ENCODE measurements at places on chromosomes 1 and 21.

- DNase-seq: no peak
These were observed 3.6 kb upstream of the BACH1 start for GRCh38 chr21:29295066-29295650.

- no peak for DNase-seq
These were observed 5.5 kb downstream of the MFSD2A start for GRCh38 chr1:39960431-39960958.

GRCh38 chr1:115650961-115651360, 9.2 kb downstream of the VANGL1 start:
- DNase-seq: no peak

- no peak for DNase-seq
These were observed 8.0 kb downstream of the TRNAU1AP start for GRCh38 chr1:28560886-28561285.

DNA sequence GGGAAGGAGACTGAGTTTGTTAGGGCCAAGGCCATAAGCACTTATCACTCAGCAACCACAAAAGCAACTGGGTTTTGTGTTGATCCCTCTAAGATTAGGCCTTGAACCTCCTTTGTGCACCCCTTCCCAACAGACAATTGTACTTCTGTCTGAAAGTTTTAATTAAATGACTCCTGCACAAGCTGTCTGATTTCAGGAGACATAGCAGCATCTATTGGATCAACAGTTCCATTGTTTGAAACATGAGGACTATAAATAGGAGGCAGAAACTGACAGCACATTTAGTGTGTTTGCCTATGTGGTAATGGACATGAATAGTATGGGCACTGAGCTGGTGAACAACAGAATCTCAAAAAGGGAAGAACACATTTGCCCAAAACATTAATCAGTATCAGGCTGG, 167.3 kb upstream of the KCNJ6 start:
- DNase-seq: no peak

DNA sequence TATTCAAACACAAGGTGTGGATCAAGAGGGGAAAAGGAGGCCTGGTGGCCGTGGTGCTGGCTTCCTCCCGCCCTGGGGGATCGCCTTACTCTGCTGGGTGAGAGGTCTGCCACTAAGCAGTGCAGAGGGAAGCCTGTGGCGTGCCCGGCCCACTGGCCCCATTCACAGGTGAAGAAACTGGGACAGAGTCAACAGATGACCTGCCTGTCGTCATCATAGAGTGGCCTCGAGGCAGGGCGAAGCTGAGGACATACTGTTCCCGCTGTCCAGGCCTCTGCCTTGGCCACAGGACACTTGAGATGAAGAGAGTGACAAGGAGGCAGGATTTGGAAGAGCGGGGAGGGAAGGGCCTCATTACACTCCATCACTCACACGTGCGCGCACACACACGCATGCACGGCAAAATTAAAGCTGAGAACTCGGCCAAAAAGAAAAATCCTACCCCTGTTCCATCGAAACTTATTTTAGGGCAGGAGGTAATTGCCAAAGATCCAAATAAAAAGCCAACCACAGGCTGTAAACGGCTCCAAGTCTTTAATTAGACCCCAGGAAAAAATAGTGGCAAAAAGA, 50.5 kb downstream of the CASZ1 start:
- DNase-seq: no peak

- DNase-seq: no peak
These were observed 208.5 kb upstream of the SNX7 start for GRCh38 chr1:98453066-98453465.

- no peak for DNase-seq
These were observed 7.4 kb downstream of the YTHDF2 start for GRCh38 chr1:28744184-28744583.

- no peak for DNase-seq
These were observed 17.8 kb upstream of the TDRD10 start for GRCh38 chr1:154483941-154484803.

DNA sequence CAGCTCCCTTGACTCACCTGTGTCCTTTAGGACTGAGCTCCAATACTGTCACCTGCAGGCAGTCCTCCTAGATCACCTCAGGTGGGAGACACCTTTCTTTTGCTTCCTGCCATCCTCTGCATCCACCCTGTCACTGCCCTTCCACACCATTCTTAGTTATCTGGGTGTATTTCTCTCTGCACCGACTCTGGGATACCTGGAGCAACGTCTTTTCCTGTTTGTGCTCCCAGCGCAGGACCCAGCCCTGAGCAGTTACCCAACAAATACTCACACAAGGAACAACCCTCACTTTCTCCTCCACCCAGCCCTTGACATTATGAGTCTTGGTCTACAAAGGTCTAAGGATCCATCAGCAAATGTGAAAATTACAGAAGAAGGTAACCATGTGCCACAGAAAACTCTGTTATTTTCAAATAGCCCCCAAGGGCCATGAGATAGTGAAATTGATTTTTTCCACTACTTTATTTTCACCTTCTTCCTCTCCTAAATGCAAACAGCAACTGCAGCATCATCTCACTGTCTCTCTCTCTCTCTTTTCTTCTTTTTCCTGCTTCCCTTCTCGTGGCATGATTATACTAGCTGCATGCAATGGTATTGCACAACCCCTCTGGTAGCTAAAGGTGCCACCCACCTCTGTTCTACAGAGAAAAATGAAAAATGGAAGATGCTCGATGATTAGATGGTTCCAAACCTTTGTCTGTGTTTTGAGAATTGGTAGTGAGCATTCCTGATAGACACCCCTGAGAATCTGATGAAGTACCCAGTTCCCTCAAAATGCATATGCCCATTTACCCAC, 89.0 kb downstream of the MIS18A start:
- no peak for DNase-seq

DNA sequence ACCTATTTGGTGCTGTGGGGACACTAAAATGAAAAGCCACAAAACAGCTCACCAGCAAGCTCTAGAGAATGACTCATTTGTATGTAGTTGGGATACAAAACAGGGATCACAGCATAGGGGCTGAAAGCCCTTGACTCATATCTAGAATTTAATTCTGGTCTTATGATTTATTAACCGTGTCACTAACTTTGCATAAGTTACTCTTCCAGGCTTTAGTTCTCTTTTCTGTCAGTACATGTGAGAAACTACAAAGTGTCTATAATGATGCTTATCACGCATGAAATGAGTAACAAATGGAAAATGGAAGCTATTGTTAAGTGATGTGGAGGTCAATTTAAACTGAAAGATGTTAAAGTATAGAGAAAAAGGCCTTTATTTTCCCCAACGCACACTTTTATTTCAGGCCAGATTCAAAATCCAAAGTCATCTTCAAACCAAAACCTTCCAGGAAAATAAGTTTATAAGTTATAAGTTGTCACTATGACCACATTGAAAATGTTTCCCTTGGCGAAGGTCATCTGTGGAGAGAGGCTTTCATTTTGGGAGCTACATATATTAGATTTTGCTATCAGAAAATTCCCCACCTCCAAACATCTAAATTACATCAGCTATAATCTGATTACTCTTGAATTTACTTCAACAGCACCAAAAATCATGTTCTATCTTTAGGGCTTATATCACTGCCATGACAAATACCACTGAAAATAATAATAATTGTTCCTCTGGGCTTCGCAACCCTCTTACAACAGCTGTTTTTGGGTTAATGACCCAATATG, 430.5 kb downstream of the MRPL39 start:
- no peak for DNase-seq

DNA sequence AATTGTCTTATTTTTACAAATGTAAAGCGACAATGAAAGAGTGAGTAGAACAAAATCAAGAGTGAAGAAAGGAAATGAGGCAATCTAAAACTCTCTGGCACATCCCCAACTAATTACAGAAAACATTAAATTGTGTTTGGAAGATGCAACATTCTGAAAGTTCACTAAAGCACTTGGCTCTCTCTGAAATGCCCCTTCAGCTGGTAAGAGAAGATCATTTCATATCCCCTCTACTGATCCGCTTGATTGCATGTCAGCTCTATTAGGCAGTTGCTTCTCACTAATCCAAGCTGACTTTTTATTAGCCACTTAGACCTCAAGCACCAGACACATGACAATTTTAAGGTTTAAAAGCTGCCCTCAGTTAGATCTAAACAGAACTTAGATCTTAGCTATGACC, 262.8 kb upstream of the PRMT6 start:
- no peak for DNase-seq

- no peak for DNase-seq
These were observed 38.9 kb upstream of the MAP10 start for GRCh38 chr1:232766241-232766890.

DNA sequence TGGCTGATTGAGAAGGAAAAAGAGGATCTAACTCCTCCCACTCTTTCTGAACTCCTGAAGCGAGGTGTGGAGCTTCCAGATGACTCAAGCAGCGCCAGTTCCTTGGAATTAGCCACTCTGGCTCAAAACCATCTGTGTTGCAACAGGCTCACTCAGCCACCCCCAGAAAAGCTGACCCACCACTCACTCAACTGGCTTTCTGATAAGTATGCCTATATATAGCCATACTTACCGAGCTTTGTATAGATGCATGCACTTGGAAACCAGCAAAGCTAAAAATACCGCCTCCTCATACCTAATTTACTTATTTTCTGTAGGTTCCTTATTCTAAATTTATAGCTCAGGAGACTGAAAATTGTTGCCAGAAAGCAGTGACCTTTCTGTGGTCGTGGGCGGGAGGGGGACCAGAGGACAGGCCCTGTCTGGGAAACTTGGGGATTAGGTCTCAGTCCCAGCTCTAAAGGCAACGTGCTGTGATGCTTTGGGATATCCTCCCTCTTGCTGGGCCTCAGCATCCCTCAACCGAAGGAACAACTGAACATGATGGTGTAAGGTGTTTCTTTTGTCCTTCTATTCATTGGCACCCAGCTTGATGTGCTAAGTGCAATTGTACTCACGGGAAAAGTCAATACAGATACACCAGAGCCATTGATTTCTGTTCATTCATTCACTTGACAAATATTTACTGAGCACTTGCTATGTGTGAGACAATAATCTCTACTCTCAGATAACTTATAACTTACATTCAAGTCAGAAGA, 65.7 kb downstream of the NENF start:
- DNase-seq: no peak

- DNase-seq: no peak
These were observed 138.1 kb upstream of the ADAMTS5 start for GRCh38 chr21:27104846-27105431.

DNA sequence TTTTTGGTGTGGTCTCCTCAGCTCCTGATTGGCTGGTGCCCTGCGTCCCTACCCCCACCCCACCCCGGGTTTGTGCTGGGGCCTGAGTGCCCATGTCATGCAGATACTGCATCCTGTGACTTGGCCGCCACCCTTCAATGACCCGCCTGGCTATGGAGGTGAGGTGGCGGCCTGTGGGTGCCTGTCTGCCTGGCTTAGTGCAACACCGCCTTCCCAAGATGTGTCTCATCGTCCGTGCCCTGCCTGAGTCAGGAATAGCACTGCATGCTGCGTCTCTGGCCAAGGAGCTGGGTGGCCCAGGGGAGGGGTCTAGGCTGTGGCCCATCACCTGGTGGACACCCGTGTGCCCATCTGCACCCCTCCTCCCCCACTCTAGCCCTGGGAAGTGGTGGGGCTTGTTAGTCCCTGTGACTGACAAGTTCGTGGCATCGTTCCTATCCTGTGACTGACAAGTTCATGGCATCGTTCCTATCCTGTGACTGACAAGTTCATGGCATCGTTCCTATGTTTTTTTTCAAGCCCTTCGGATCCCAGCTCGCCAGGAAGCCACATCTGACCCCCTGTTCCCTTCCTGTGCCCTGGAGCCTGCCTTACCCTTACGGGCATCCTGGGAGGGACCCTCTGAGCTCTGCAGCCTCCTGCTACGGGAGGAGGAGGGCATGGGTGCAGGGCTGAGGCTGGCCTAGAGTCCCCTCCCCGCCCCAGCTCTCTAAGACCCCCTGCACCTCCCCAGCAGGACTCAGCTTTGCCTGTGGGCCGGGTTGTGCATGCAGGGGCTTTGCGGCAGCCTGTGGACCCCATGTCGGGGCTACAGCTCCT, 7.5 kb downstream of the SLX9 start:
- DNase-seq: no peak

DNA sequence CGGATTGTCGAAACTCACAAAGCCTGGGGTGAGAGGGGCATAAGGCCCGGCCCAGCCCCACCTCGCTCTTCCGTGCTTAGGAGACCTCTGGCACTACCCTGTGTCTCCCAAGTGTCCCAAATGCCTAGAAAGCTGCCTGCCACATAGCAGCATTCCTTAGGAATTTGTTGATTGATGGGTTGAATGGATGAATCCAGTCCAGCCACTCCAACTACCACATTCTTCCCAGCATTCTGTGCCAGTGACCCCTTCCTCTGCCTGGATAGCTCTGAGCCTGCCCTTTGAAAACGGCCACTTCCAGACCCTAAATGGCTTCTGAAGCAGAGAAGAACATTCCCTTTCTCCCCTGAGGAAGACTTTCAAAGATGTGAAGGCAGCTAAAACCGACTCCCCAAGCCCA, 11.5 kb downstream of the CELF3 start:
- no peak for DNase-seq

GRCh38 chr1:201591348-201591747, 52.4 kb downstream of the NAV1 start:
- no peak for DNase-seq

DNA sequence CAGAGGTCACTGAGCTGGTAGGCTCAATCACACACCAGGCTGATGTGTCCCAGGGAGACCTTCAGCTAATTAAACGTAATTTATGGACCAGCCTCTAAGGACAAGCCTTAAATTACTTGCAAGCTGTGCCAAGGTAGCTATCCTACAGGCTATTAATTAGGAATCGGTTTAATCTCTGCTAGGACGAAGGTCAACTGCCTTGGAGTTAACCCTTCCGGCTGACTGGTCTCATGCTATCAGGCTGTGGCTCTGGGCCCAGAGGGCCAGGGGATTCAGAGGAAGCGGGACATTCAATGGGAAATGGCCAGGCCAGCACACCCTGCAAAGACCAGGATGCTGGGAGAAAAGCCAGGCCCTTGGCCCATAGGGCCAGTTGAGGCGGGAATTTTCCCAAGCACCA, 19.0 kb downstream of the DHRS3 start:
- DNase-seq: no peak

DNA sequence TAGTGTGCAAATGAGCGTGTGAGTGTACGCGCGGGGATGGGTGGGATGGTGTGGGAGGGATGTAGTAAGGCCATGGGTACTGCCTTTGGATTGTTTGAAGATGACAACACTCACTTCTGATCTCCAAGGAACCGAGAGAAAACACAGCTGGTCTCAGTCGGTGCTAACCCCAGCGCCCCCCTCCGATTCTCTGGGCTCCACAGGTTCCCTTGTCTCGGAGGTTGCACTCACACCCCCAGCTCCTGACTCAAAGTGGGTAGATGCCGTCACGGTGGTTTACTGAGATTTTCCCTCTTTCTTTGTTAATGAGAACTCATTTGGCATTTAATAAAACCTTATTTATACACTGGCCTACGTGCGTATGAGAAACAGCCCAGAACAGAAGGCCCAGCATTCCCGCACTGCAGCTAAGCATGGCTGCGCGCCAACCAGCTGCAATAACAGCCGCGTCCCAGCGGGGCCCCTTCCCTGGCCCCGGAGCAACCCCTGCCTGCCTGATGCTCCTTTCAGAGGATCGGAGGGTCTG, 25.8 kb downstream of the ABCA4 start:
- DNase-seq: no peak

- no peak for DNase-seq
These were observed 101.0 kb upstream of the DISP3 start for GRCh38 chr1:11377954-11378353.
